ENCODE measurements at places on chromosomes 11 and 22.

DNA sequence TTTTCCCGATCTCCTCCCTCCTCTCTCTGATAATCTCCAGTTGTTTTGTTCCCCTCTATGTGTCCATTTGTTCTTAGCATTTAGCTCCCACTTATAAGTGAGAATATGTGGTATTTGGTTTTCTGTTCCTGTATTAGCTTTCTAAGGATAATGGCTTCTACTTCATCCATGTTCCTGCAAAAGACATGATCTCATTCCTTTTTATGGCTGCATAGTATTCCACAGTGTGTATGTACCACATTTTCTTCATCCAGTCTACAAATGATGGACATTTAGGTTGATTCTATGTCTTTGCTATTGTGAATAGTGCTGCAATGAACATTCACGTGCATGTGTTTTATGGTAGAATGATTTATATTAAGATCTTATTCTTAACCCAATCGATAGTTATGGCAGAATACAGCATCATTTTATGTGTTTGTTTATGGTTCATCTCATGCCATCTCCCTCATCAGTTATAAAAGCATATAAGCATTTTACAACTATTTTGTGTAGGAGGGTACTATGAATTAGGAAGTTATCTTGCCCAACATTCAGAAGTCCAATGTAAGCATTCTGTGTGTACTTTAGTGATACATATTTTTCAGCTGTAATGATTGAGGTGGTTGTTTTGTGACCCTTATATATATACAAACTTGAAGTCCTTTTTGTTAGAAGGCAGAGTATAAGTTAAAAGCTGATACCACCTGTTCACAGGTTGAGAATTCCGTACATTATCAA is 3.2 kb downstream of the MS4A3 start:
- no peak for DNase-seq

DNA sequence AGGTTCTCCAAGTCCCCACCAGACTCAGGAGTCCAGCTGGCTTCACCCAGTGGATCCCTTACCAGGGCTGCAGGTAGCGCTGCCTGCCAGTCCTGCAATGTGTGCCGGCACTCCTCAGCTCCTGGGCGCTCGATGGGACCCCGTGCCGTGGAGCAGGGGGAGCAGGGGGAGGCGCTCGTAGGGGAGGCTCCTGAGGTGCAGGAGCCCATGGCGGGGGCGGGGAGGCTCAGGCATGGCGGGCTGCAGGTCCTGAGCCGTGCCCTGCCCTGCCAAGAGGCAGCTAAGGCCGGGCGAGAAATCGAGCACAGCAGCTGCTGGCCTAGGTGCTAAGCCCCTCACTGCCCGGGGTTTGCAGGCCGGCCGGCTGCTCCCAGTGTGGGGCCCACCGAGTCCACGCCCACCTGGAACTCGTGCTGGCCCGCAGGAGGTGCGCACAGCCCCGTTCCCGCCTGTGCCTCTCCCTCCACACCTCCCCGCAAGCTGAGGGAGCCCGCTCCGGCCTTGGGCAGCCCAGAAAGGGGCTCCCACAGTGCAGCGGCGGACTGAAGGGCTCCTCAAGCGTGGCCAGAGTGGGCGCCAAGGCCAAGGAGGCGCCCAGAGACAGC is 792.9 kb upstream of the CCDC179 start:
- no peak for DNase-seq

DNA sequence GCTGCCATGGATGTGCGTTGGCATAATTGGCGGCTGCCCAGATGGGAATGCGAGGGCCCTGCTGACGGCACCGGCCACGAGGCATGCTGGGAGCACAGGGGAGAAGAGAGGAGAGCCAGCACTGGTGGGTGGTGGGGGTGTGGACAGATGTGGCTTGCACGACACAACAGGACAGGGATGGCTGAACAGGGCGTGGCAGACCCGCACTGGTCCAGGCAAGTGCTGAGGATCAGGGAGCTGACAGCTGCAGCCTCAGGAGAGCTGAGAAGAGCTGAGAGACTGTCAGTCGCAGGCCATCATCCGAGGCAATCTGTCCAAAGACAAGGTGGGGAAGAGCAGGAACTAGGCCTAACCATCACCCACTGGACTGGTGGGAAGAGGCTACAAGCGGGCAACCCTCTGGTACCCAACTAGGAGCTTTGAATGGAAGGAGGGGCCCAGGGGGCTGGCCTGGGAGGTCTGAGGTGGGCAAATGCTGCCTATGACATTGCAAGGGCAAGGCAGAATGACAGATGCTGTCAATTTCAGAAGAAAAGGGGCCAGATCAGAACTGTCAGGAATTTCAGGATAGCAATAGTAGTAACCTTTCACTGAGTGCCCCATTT is 2.4 kb downstream of the GNB1L start:
- no peak for DNase-seq

- DNase-seq: no peak
Observed at GRCh38 chr11:120613264-120614226, 102.0 kb downstream of the GRIK4 start.

- no peak for DNase-seq
Observed at GRCh38 chr11:396511-396947, 2.5 kb downstream of the PKP3 start.

- no peak for DNase-seq
Observed at GRCh38 chr22:37224757-37225420, 12.6 kb upstream of the SSTR3 start.
